ENCODE measurements at places on chromosomes 2 and 18.

DNA sequence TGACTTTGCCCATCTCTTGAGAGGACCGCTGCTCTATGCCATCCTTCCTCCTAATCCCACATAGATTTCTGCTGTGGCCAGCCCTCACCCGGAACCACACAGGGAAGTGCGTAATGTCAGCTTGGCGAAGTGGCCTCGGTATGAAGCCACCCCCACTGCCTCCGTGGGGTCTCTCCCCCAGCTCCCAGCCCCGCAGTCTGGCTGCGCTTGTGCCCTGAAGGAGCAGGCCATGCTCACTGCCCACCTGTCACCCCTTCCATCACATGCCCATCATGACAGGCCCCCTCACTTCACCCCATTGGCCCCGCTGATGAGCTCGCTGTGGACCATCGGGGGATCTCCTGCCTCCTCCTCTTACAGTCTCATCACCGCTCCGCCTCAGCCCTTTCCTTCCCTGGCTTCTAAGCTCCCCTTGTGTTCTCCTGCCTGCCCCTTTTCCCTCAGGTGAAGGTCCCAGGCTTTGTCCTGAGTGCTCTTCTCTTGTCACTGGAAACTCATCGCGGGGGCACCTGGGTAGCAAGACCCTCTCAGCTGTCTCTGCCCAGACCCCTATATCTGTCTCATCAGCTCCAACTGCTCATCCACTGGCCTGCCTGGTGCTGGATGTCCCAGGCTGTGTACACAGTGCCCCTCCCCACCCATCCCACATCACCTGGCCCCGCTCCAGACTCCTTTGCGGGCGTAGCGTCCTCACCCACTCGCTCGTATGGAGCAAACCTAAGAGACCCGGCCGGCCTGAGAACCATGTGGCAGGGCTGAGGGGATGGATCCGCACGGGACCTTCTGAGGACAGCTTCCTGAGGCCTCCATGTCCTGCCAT, 81.7 kb downstream of the GLI2 start:
- no peak for DNase-seq

DNA sequence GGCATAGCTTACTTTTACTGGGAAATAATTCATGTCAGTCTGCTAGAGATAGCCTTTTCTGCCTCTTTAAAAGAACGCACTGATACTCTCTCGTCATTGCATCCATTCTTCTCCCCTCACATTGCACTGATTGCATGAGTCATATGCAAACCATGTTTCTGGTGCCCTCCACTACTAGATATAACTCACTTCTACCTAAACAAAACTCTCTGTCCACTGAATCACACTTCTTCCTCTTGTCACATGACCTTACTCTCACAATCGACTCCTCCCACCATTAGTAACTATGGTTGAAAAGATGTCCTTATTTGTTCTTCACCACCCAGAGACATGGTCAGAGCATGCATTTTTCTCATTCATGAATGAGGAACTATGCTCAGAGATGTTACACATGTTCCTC, 158.0 kb downstream of the CSRNP3 start:
- no peak for DNase-seq

- DNase-seq: no peak
Observed at GRCh38 chr2:160608599-160608998, 115.0 kb upstream of the RBMS1 start.

GRCh38 chr2:3585261-3586109, 9.4 kb upstream of the COLEC11 start:
- DNase-seq: no peak

GRCh38 chr2:104043864-104044263, 810.1 kb upstream of the POU3F3 start:
- no peak for DNase-seq

DNA sequence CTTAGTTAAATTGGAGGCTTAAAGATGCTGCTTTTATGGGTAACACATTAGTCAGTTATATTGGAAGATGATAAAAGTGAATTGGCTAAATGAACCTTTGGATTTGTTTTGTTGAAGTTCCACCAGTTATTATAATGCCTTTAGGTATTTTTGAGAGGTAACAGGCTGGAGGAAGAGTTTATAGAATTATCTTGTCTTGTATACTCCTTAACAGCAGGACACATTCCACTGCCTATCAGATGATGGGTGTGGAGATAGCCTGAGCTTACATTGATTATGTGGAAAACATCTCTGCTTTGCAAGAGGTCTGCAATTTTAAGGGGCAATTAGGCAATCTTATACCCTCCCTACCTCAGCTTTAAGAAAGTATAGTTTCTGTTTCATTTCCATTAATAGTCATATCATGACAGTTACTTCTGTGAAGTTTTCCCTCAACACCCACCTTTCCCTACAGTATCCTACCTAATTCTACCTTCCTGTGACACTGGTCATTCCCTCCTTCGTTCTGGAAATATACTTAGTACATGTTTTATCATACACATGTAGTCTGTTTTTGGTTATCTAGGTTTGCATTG, 403.7 kb upstream of the SPRED2 start:
- no peak for DNase-seq

GRCh38 chr2:189203177-189203799, 23.7 kb upstream of the COL5A2 start:
- DNase-seq: no peak

- no peak for DNase-seq
Observed at GRCh38 chr2:6358546-6358945, 507.2 kb downstream of the CMPK2 start.

- no peak for DNase-seq
Observed at GRCh38 chr18:40925071-40925541, 1029.9 kb upstream of the PIK3C3 start.

DNA sequence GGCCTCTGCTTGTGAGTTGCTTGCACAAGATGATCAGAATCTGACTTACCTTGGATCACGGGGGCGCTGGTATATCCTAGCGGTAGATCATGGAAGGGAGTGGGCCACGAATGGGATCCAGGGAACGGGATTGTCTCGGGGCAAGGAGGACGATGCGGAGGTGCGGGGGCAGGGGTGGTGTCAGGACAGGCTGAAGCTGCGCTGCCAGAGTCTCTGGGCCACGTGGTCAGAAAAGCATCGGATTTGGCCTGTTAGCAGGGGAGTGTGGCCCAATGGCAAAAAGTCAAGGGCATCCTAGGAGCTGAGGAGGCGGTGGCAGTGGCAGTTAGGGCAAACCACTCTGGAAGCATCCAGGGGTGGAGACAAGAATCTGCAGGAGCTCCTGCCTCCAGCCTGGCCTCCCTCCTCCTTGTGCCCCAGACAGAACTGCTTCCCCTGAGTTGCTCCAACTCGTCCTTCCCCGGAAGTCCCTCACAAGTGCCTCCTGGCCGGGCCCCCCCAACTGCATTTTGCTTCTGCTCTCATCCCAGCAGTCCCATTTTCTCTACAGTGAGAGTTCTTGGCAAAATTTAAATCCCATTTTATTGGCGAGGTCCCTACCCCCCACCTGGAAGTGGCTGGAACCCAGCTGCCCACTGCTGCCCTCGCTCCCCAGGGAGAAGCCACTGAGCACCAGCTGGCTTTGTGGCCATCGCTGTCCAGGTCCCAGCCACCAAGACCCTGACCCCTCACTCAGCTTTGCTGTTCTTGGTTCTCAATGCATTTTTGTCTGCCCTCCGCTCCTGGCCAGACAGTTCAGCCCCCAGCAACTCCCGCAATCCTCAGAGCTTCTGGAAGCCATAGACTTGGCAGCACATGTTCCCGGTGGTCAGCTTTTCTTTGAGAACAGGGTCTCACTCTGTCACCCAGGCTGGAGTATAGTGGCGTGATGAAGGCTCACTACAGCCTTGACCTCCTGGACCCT, 5.6 kb upstream of the CCDC74B start:
- no peak for DNase-seq

DNA sequence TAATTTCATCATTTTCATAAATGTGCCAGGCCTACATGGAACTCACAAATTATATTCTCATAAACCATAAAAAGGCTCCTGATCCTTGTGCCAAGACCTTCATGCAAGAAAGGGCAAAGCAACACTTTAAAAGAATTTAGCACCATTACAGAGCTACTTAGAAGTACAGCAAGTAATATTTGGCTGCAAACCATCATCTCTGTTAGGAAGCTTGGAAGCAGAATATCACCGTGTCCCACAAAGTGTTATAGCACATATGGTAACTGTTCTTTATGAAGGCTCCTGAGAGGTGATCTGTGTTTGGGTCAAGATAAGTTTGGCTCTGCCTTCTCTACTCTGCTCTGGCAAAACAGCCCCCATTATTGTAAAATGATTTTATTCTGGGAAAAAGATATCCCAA, 59.7 kb upstream of the KCNJ3 start:
- DNase-seq: no peak

- DNase-seq: no peak
Observed at GRCh38 chr2:40434731-40435271, 17.1 kb downstream of the SLC8A1 start.

DNA sequence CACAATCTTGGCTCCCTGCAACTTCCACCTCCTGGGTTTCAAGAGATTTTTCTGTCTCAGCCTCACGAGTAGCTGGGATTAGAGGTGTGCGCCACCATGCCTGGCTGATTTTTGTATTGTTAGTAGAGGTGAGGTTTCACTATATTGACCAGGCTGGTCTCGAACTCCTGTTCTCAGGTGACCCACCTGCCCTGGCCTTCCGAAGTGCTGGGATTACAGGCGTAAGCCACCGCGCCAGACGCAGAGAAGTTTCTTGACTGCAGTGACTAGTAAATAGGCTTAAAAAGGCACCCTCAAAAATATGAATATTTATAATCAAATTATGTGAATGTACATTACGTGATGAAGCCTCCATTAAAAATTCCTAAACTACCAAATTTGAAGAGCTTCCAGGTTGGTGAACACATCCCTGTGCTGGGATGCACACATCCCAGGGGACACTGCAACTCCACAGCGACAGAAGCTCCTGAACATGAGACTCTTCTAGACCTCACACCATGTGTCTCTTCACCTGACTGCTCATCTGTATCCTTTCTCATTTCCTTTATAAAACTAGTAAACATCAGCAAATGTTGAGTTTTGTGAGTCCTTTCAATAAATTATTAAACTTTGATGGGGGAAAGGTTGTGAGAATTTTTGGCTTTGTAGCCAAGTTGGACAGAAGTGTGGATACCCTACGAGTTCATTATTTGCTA, 203.3 kb upstream of the SPOPL start:
- DNase-seq: no peak

DNA sequence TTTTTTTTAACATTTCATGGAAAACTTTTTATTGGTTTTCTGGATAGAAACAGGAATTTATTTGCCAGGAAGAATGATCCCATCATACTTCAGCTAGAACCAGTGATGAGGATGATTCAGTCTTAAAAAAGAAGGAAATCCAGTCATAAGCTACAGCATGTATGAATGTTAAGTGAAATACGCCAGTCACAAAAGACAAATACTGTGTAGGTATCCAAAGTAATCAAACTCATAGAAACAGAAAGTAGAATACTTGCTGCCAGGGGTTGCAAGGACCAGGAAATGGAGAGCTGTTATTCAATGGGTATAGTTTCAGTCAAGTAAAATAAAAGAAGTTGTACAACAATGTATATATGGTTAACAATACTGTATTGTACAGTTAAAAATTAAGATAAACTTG, 21.3 kb downstream of the PSME4 start:
- DNase-seq: no peak

DNA sequence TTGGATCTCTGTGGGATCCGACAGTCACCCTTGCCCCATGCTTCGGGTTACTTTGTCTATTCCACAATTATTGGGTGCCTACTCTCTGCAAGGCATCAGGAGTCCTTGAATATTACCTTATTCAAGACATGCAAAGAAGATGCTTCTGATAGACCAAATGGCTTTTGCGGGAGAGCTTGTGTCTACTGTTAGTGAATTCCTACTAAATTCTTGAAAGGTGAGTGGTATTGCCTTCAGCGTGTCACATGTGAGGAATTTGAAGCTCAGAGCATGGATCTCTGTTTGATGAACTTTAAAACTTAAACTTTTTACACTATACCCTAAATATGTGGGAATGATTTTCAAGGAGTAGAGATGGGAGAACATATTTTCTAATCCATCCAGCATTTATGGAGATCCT, 184.4 kb downstream of the LTBP1 start:
- no peak for DNase-seq

DNA sequence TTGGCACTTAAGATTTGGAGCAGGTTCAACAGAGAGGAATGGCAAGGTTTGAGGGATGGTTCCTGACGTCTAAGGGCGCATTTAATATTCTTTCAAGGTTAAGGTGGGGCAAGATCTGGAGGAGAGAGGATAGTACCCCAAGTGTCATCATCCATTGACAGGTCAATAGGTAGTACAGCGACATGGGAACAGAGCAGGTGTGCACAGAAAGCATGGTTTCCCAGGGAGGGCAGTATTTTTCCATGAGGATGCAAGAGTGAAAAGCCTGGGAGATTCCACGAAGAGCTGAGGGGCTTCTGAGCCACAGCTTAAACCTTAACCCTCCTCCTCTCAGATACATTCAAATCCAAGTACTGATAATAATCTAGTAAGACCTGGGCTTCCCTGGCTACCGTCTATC, 9.1 kb downstream of the HES6 start:
- DNase-seq: no peak

DNA sequence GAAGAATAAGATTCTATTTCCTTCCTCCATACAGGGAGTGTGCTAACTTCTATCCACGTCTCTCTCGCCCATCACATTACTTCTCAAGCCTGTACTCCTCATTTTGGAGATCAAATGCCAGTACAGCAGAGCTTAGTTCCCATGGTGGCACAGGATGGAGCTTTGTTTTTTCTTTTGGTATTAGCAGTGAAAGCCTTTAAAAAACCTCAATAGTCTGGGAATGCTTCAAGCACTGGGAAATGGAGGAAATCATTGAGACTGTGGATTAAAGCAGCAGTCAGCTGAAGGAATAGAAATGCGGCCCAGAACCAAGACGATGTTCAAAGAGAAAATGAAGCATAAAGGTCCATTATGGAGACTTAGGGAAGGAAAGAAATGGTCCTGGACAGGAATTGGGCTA, 102.3 kb downstream of the NRXN1 start:
- DNase-seq: no peak

DNA sequence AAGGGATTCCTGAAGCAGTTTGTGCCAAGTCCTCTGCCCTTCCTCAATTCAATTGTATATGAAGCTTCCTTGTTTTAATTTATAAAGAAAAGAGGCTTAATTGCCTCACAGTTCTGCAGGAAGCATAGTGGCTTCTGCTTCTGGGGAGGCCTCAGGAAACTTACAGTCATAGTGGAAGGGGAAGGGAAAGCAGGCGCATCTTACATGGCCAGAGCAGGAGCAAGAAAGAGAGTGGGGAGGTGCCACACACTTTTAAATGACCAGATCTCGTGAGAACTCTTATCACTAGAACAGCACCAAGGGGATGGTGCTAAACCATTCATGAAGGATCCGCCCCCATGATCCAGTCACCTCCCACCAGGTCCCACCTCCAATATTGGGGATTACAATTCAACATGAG, 114.2 kb downstream of the SGPP2 start:
- DNase-seq: no peak

- DNase-seq: no peak
Observed at GRCh38 chr2:229901819-229902218, 20.0 kb downstream of the TRIP12 start.

DNA sequence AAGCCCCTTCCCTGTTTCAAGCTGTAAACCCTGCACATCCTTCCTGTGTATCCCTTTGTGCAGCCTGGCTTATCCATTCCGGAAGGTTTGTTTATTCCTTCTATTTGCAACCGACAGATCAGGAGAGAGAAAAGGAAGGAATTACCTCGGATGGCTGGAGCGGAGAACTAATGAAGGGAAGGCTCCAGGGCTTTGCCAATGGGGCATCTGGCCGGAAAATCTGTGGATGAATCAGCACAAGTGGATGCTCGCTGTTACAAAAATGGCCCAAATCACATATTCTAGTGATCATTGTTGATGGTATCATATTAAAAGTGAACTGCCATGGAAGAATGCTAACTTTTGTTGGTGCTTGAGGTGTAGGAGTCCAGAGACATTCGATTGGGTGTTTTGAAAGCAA, 97.1 kb downstream of the AQP4 start:
- no peak for DNase-seq

Data from lower leg skin (tissue), 4 donors.